Muscle of back (tissue), 13 donors: ENCODE measurements at places on chromosomes 3 and 15.

DNA sequence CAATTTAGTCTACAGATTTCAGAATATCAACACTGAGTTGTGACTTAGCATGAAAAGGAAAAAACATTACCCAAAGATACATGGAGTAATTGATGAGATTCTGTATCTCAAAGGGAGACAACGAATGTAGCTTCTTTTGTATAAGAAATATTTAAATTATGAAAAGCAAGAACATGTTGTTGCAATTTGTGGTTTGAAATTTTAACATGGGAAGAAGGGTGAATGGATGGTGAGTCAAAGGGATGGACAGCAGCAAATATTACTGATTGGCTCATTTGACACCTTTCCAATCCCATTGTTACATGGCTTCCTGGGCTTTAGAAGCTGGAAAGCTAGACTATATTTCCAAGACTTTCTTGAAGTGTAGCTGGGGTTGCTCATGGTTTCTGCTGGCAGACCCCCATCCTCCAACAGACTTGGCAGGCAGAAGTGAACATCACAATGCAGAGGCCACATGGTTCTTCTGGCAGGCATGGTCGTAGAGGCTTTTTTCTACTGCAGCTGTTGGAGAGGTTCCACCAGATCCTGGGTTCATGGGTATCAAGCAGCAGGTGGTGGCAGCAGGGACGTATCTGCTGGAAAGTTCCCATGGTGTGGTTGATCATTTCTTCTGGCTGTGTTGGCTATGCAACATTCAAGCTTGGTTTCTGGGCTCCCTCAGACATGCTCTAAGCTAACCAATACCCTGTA, 47.2 kb upstream of the KPNA4 start:
- DNase-seq, result peak; percentile 28

- no peak for DNase-seq
These were observed 54.1 kb downstream of the SCN5A start for GRCh38 chr3:38595393-38595792.

- DNase-seq, result no peak
These were observed 5.8 kb upstream of the BNC1 start for GRCh38 chr15:83290236-83290635.

DNA sequence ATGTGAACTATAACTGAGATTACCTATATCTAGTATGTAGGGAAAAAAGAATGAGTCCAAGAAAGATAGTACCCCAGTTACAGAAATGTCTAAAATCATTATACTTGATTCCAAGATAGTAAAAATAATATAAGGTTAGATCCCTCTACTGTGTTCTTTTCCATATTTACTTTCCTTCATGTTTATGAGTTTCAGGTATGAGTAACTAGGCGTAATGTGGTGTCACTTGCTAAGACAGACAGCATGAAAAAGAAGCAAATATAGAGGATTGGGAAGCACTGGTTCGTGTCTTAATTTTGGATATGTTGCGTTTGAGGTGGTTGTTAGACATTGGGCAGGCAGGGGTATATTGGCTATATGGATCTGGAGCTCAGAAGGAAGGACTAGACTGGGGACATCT, 168.1 kb upstream of the PFN2 start:
- no peak for DNase-seq

DNA sequence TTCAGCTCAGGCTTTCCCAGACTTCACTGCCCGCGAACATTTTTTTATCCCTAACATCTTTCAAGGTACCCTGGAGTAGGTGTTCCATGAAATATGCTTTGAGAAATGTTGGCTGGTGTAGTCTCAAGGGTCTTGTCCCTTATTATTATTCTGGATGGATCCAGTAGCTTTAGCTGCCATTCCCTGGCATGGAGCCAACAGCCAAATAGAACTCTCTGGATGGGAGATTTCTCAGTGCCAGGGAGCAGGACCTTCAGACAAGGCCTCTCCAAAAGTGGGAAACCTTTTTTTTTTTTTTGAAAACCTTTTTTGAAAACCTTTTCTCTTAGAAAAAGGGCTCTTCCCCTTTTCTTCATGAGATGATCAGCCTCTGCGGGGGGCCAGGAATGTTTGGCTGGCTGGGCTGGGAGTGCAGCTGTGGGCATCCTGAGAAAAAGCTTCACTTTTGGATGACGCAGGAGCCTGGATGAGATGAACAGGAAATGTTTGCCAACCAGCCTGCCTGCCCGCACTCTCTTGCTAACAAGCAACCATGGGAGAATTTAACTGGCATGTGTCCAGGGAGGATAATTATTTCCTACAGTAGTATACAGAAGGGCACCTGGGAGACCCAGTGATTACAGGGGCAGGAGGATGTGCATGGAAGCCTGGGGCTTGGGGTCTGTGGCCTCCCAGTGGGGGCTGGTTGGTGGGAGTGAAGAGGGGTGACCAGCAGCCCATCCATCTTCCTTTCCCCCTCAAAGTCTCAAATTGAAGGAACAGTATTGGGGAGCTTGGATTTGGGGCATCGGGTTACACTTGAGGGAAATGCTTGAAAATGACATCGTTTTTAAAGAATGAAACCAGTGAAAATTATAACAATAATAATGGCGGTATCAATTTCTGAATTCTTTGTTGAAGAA, 109.1 kb upstream of the LRIG1 start:
- peak; percentile 52 for DNase-seq

DNA sequence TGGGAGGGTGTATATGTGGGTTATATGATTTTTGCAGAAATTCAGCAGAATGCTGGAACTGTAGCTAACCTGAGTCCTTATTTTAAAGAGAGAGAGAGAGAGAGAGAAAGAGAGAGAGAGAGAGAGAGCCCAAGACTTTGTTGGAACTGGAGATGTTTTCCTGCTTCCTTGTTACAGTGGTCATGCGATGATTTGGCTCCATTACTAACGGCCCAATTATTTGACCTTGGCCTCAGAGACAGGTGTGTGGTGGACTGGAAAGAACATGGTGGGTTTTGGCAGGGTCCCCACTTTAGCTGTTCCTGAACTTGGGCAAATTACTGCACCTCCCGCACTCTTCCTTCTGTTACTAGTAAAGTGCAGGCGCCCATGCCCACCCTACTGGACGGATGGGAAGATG, 14.8 kb upstream of the ACSBG1 start:
- no peak for DNase-seq

DNA sequence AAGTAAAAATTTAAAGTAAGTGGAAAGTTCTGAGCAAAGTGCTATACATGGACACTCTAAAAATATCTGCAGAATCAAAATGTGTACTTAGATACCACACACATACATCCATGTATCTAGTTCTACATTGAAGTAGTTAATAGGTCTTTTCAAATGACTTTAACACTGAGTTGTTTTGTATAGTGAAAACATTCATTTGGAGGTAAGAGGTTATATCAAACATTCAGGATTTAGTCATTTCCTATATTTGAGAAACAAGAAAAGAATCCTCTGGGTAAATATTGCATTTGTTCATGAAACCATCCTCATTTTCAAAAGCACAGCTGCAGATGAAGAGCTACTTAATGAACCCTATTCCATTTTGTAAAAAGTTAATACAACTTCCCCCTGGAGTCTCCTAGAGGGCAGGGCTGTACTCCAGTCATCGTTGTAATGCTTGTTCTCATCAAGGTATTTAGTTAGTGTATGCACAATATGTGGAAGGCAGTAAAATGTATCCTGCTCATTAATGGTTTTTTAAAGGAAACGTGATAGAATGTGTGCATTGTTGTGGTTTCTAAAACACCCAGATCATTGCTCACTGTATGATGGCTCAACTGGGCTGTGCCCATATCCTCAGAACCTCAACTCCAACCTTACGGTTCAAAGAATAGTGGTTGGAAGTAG, 26.2 kb downstream of the ARPP21 start:
- no peak for DNase-seq

- DNase-seq, result peak; percentile 40
These were observed 177.5 kb downstream of the EPHA6 start for GRCh38 chr3:96991800-96992365.

GRCh38 chr3:70999730-71000129, 583.8 kb downstream of the FOXP1 start:
- DNase-seq, result no peak

DNA sequence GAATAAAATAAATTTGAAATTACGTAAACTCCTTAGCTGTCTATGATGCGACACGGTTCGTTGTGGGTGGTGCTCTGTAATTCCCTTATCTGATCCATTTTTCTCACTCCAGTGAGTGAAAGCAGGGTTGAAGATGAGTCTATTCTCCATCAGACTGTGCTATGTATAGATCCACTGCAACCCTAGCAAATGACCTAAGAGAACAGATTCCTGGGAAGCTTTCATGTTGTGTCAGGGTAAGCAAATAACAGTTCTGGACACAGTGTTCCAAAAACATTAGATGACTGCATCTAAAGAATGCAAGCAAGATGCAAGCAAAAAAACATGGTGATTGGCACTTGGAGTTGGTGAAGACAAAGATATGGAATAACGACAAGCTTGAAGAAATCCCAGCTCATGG, 239.3 kb downstream of the SLC9A9 start:
- DNase-seq, result no peak

GRCh38 chr3:53795176-53795575, 51.0 kb downstream of the CHDH start:
- no peak for DNase-seq

DNA sequence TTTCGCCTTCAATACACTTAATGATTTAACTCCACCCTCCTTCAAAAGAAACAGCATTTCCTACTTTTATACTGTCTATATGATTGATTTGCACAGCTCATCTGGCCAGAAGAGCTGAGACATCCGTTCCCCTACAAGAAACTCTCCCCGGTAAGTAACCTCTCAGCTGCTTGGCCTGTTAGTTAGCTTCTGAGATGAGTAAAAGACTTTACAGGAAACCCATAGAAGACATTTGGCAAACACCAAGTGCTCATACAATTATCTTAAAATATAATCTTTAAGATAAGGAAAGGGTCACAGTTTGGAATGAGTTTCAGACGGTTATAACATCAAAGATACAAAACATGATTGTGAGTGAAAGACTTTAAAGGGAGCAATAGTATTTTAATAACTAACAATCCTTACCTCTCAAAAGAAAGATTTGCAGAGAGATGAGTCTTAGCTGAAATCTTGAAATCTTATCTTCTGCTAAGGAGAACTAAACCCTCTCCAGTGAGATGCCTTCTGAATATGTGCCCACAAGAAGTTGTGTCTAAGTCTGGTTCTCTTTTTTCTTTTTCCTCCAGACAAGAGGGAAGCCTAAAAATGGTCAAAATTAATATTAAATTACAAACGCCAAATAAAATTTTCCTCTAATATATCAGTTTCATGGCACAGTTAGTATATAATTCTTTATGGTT, at the start of gene CCR5:
Gene CCR5 (plus strand): TSS at position 108 of the 680 bp plus-strand sequence. CDS start 1,957 bp downstream, outside the sequence.
- no peak for DNase-seq

GRCh38 chr3:126491221-126492013, 15.7 kb upstream of the ZXDC start:
- no peak for DNase-seq

DNA sequence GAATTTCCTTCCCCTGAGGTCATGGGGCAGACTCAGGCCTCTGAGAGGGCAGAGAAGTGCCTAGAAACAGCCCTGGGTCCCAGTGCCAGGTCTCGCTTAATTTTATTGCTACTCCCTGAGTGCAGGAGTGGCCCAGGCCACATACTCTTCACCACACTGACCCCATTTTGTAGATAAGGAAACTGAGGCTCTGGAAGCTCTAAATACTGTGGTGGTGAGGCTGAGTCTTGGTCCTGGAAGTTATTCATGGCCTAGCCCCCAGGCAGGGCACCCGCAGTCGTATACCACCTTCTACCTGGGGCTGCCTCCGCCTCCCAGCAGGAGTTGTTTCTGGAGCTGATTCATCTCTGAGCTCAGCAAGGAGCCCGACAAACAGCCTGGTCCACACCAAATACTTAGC, 9.8 kb downstream of the ATP2B2 start:
- DNase-seq, result no peak

DNA sequence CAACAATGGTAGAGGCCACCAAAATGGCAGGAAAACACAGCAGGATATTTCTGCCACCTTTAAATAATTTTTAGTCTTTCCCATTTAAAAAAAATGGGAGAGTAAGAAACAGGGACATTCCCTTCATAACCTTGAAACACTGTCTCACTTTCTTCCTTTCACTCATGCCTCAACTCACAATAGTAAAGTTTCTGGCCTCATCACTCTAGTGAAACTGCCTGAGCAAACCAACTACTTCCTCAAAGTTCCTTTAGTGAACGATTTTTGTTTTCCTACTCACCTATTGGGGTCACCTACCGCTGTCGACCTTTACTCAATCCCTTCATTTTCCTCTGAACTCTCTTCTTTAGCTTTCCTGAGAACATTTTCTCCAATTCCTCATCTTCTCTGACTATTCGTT, 33.0 kb downstream of the SHC4 start:
- no peak for DNase-seq

- DNase-seq, result no peak
These were observed 9.2 kb upstream of the ATP8B4 start for GRCh38 chr15:50128266-50128665.

GRCh38 chr3:141346007-141346406, 22.3 kb upstream of the ZBTB38 start:
- no peak for DNase-seq

DNA sequence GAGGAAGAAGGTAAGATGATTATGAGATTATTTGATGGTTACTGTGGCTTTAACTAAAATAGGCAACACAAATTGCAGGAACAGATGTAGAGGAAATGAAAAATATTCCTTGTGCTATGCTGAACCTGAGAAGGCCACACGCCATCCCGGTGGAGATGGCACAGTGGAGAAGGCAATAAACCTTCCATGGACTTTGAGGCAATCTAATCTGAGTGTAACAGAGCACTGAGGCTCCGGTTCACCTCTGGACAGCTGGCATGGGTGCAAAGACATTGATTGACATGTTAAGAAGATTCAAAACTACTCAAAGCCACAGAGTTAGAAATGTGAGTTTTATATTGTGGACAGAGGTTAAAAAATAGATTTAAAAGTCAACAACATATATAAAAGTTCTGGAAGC, 535.7 kb downstream of the AGBL1 start:
- DNase-seq, result no peak

- DNase-seq, result no peak
These were observed 243.6 kb upstream of the LYSMD4 start for GRCh38 chr15:99976811-99977271.

- DNase-seq, result no peak
These were observed 177.4 kb downstream of the SQOR start for GRCh38 chr15:45812200-45812599.

- DNase-seq, result no peak
These were observed 188.4 kb downstream of the ABHD5 start for GRCh38 chr3:43879166-43879565.

DNA sequence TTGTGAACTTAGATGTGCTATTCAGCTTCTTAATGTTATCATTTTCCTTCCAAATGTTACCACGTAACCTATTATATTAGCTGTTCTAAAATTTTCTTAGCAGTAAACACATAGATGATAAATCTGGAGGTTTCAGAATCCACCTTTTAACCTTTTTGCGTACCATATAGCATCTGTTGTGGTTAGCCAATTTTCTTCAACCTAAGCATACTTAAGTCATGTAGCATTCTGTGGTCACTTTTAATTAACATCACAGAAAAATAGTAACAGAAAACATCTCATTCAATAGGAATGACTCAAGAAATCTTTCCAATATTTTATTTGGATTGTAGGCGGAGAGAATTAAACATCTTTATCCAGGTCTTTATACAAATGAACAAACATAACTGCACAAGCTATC, 1465.3 kb upstream of the GBE1 start:
- DNase-seq, result no peak
